Stimulated activated CD4-positive, alpha-beta T cell treated with anti-CD3 and anti-CD28 coated beads, Interleukin-4, amount 100 ng/mL, for 24 hours (primary cell): ENCODE measurements at places on chromosomes 1 and 21.
A peak's percentile ranks its signal among the peaks of the same experiment; 100 is the strongest.

- no peak for DNase-seq
Measured at GRCh38 chr1:6871300-6871972, 86.2 kb downstream of the CAMTA1 start.

- DNase-seq = no peak
Measured at GRCh38 chr1:64960731-64961130, 5.6 kb downstream of the JAK1 start.

DNA sequence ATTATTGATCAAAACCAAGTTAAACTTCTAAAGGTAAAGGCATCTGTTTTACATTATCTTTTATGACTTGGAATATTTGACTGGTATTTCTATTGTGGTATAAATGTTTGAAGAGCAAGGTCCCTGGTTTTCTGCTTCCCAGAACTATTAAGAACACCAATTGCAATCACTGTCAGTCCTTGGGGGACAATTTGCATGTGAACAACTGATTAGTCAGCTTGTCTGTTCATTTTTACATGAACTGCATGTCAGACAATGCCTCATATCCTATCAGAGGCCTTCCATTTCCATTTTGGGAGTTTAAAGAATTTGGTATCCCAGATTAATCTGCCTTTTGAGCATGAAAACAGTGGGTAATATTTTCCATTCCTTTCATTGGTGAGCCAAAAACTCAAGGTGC is 654.9 kb upstream of the USP24 start:
- no peak for DNase-seq

DNA sequence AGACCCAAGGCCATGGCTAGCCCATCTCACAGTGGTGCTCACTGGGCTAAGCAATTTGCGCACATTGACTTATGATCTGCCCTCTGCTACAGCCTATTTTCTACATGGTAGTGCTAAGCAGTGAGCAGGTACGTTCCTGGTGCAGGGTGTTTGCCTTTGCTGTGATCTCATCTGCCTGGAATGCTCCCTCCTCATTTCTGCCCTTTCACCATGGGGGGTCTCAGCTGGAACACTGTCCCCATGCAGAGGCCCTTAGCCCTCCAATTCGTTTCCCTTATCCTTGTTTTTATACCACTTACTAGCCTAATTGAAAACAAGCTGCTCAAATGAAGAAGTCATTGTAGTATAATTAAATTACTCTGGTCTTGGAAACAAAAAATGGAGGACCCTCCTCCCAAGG is 2.0 kb upstream of the B3GALT5 start:
- no peak for DNase-seq

- peak; percentile 39 for DNase-seq
Measured at GRCh38 chr1:8431019-8431418, 113.1 kb downstream of the SLC45A1 start.

GRCh38 chr1:239829535-239829934 is 262.1 kb upstream of the FMN2 start:
- no peak for DNase-seq

- no peak for DNase-seq
Measured at GRCh38 chr1:192629612-192630011, 6.3 kb upstream of the RGS13 start.

GRCh38 chr1:78419309-78419708 is 71.5 kb upstream of the PTGFR start:
- DNase-seq = no peak

DNA sequence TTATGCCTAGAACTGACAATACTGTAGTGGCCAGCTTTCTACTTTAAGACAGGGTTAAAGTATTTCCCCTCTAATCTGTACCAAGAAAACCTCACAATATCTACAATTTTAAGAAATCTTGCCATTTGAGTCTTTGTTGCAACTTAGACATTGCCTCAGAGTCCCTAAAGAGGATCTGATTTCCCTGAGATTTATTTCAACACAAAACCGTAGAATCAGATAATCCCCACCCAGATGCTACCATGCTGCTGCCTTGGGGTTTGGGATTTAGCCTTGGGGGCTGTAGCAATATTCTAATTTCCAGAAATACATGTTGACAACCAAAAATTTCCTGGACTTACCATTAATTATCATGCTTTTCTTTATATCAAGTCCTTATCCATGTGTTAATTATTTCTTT is 50.3 kb upstream of the DENND1B start:
- no peak for DNase-seq

- DNase-seq = no peak
Measured at GRCh38 chr1:166925810-166926478, 49.4 kb downstream of the ILDR2 start.

GRCh38 chr1:198598796-198599321 is 40.0 kb upstream of the PTPRC start:
- no peak for DNase-seq

- no peak for DNase-seq
Measured at GRCh38 chr1:89754518-89754917, 66.3 kb upstream of the LRRC8D start.

GRCh38 chr1:29808141-29808995 is 572.0 kb downstream of the PTPRU start:
- no peak for DNase-seq

- no peak for DNase-seq
Measured at GRCh38 chr21:33971492-33972013, 55.9 kb upstream of the ATP5PO start.

- no peak for DNase-seq
Measured at GRCh38 chr1:150429805-150430204, 57.4 kb upstream of the TARS2 start.

GRCh38 chr1:91314643-91315042 is 90.0 kb downstream of the HFM1 start:
- no peak for DNase-seq

- DNase-seq = no peak
Measured at GRCh38 chr21:25170681-25171080, 436.6 kb downstream of the MRPL39 start.

DNA sequence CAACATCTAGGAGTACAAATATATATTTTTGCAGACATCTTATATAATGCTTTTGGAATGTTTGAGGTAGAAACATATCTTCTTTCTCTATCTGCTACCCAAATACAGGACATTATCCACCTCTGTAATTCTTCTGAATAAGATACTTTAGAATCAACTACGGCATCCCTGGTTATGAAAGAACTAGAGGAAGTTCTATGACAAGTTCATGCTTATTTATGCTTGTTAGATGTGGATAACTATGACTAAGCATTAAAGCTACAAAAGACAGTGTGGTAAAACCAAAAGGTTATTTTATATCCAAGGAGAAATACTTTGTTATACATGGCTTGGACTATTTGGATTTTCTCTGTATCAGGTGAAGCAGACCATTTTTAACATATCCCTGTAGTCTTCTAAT is 894.0 kb downstream of the KCNT2 start:
- DNase-seq = no peak

- DNase-seq = no peak
Measured at GRCh38 chr21:27805696-27806095, 838.8 kb upstream of the ADAMTS5 start.

GRCh38 chr1:2027961-2028583 is 8.9 kb downstream of the GABRD start:
- DNase-seq = no peak

- DNase-seq = no peak
Measured at GRCh38 chr1:206941766-206942418, 4.4 kb downstream of the PIGR start.

- DNase-seq = no peak
Measured at GRCh38 chr1:94688646-94689045, 131.5 kb upstream of the SLC44A3 start.

DNA sequence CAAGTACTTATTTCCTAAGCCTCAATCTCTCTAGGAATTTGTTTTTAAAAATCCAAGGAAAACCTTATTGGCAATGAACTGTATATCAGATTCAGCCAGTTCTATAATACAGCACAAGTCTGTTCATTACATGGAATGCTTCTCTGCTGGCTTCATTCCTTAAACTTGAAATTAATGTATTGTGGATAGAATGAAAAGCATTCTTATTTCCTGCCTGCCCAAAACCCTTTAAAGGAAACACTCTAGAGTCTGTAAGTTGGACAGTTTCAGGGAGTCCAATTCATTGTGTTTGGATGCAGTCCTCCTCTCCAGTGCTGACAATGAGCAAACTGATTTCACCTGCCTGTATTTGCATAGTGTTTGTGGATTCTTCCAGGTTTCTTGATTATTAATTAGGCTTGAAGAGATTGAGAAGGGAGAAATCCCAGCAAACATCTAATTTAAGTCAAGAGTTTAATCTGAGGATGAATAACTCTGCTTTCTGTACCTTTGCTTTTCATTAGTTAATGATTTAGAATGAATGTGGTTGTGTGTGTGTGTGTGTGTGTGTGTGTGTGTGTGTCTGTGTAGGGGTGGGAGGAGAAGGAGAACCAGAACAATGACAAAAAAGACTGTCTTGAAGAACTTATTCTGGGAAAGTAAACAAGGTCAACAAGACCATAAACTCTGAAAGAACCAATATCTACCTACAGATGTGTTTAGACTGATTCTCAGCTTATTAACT is 61.2 kb downstream of the CACHD1 start:
- DNase-seq = no peak

- no peak for DNase-seq
Measured at GRCh38 chr1:245098924-245099323, 55.9 kb upstream of the KIF26B start.

GRCh38 chr1:204826970-204827369 is 43.7 kb upstream of the NFASC start:
- no peak for DNase-seq

DNA sequence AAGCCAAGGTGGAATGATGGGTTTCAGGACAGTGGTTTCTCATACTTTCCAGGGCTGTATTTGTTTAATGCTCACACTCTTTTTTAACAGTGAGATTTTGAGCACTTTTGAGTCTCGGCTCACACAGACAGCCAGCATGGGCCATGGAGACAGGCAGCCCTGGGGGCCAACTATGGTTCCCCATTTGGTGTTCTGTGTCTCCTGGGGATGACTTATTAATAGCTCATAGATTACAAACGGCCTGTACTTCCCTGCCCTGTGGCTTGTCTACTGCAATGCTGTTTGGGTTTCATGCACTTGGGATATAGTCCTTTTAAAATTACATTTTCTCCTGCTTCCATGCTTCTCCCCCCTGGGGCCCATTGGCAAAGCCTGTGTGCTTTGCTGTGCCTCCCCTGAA is 178.3 kb downstream of the KCNJ6 start:
- DNase-seq = no peak

GRCh38 chr1:155893389-155894142 is 17.6 kb downstream of the RIT1 start:
- peak; percentile 15 for DNase-seq

GRCh38 chr21:43983390-43983789 is 28.7 kb upstream of the TRAPPC10 start:
- no peak for DNase-seq

DNA sequence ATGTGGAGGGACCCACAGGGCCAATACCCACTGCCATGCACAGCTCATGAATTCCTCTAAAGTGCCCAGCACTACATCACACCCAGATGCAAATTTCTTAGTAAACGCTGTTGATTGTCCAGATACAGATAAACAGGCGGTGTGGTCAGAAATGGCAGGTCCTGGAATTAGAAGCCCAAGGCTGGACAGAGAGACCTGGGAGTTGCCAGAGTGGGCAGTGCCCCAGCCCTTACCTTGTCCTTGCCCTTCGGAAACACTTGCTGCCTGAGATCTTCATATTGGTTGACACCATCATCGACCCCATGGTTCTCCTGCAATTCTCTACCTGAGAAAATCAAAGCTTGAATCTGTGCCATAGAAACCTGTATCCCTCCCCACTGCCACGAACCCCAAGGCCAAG is 149.3 kb upstream of the ETV3 start:
- DNase-seq = no peak

GRCh38 chr1:219460896-219461815 is 151.7 kb downstream of the ZC3H11B start:
- DNase-seq = no peak

- DNase-seq = no peak
Measured at GRCh38 chr1:150309758-150310508, 11.4 kb upstream of the PRPF3 start.

- DNase-seq = no peak
Measured at GRCh38 chr1:118395430-118395991, 210.5 kb upstream of the SPAG17 start.

DNA sequence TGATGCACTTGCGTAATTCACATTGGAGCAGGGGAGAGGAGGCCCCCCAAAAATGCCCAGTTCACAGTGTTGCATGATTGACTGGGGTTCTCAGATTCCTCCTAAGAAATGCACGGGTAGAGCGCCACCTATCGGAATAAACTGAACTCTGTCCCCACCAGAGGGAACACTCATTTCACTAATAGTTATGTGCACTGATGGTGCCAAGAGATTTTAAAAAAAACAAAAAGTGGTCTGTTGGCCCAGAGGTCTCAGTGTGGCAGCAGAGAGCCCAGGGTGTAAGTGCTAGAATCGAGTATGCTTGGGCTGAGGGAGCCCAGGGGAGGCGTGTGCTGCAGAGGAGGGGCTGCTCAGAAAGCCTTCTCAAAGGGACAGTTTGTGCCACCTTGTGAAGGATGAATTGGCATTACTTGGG is 6.9 kb downstream of the PINK1 start:
- peak; percentile 64 for DNase-seq

GRCh38 chr1:227532019-227532619 is 31.2 kb upstream of the ZNF678 start:
- DNase-seq = no peak

DNA sequence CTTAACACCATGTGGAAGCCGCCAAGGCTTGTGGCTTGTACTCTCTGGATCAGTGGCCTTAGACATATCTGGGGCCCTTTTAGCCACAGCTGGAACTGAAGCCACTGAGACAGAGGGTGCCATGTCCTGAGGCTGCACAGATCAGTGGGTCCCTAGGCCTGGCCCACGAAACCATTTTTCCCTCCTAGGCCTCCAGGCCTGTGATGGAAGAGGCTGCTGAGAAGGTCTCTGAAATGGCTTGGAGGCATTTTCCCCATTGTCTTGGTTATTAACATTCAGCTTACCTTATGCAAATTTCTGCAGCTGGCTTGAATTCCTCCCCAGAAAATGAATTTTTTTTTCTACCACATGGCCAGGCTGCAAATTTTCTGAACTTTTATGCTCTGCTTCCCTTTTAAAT is 15.1 kb upstream of the DPH5 start:
- no peak for DNase-seq

DNA sequence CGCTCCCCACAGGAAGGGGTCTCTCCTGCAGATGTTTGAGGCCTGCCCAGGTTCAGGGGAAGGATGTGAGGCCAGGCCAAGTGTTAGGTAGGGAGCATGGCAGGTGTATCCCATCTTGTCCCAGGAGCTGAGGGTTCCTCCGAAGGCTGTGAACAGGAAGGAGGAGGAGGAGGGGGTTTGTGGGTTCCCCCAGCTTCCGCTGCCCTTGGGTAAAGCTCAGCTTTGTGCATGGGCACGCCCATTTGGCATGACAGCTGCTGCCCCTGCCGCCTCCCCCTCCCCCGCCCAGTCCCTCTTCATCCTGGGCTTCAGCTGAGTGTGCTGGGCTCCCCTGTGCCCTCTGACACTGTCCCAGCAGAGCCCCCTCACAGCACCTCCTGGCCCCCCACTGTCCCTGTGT is 25.5 kb downstream of the TNFRSF8 start:
- peak; percentile 18 for DNase-seq

GRCh38 chr1:16630661-16631247 is 17.4 kb upstream of the NBPF1 start:
- DNase-seq = no peak
